Activated T-cell treated with anti-CD3 and anti-CD28 coated beads, Interleukin-2, amount 50 U/mL, for 72 hours (primary cell): ENCODE measurements at places on chromosomes 5 and 9. TPM values are rescaled to one million over a fixed set of nuclear protein-coding genes. Genes with fewer than 3 reads are reported as not detected.

Gene CARD6
- total RNA-seq = 1.2 TPM

Gene IFNA2
- total RNA-seq = not detected

Gene STOML2
- 151 TPM for total RNA-seq

Gene STK32A
- not detected for total RNA-seq

Gene PTGES
- 0.48 TPM for total RNA-seq
